Amniotic epithelial cell (primary cell): ENCODE measurements at places on chromosomes 6 and 20.

- DNase-seq: peak; percentile 4
These were observed 107.3 kb downstream of the IRF4 start for GRCh38 chr6:498795-499231.

GRCh38 chr6:5191722-5192121, 69.0 kb downstream of the LYRM4 start:
- DNase-seq: peak; percentile 22

DNA sequence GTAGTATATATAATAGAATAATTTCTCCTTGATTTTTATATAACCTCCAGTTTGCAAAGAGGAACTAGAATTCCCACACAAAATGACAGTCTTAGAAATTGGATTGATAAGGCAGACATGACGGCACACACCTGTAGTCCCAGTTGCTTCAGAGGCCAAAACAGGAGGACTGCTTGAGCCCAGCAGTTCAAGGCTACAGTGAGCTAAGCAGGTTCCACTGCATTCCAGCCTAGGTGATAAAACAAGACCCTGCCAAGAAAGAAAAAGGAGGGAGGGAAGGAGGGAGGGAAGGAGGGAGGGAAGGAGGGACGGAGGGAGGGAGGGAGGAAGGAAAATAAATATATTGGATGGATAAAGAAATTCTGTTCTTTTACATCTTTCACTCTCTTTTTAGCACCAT, 77.6 kb upstream of the SASH1 start:
- no peak for DNase-seq

GRCh38 chr20:52129611-52130010, 62.0 kb downstream of the ZFP64 start:
- DNase-seq: no peak

DNA sequence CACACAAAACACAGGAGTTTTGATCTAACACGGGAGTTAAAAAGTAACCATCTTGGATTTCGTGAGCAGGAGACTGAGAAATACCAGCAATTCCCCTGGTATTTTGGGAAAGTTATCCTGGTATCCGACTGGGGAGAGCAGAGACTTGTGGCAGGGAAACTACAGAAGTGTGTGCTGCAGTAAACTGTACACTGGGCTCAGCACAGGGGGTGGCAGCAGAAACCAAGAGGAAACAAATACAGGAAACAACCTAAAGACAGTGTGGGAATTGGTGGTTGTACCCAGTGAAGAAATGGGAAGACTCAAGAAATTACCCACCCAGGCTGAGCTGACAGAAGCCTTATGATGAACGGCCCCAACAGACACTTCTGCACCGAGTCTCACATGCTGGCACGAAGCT, 109.8 kb downstream of the CHD6 start:
- DNase-seq: no peak

DNA sequence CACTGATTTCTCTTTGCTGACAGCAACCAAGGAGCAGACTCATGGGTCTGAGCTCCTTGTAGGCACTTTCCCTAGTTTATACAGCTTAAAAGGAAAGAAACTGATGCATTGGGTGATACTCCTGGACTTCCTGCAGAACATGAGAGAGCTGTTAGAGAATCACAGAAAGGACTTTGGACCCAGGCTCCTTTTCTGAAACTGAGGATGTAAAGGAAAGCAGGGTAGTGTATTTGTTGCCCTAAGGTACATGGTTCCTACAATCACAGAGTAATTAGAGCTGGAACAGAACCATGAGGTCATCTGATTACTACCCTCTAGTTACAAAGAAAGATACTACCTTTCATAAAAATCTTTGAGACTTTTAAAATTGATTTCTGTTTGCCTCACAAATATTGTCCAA, 477.1 kb upstream of the SPTLC3 start:
- no peak for DNase-seq

- DNase-seq: peak; percentile 29
These were observed 16.9 kb downstream of the KIF16B start for GRCh38 chr20:16556301-16556700.

GRCh38 chr6:136334853-136335252, 45.2 kb upstream of the BCLAF1 start:
- DNase-seq: no peak

DNA sequence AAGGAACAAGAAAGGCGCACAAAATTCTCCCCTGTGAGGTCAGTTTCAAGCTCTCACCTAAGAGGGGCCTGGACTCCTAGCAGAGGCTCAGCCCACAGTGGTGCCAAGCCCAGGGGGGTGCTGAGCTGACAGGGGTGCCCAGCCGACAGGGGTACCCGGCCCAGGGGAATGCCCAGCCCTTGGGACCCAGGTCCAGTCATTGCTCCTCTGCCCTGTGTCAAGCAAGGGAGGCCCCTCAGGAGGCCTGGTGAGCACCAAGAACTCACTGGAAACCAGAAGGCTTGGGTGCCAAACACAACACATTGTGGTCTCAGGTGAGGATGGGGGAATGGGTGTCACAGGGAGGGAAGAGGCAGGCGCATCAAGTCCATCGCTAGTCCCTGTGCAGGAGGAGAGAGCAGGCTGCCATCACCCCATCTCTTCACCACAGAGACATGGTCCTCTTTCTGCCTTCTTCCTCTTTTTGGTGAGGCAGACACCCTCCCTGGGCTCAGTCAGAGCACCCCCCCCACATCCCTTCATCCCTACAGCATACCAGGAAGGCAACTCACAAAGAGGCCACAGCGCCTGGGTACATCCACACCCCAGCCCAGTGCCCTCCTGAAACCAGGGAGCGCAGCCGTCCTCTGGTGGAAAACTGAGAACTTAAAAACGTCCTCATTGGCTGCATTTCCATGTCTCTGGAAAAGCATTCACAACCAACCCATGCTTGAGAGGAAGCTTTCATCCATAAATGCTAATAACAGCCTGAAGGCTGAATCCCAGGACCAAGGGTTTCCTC, 111.3 kb downstream of the BANF2 start:
- no peak for DNase-seq

- no peak for DNase-seq
These were observed 962 bp downstream of the DDX27 start for GRCh38 chr20:49219924-49220831.

DNA sequence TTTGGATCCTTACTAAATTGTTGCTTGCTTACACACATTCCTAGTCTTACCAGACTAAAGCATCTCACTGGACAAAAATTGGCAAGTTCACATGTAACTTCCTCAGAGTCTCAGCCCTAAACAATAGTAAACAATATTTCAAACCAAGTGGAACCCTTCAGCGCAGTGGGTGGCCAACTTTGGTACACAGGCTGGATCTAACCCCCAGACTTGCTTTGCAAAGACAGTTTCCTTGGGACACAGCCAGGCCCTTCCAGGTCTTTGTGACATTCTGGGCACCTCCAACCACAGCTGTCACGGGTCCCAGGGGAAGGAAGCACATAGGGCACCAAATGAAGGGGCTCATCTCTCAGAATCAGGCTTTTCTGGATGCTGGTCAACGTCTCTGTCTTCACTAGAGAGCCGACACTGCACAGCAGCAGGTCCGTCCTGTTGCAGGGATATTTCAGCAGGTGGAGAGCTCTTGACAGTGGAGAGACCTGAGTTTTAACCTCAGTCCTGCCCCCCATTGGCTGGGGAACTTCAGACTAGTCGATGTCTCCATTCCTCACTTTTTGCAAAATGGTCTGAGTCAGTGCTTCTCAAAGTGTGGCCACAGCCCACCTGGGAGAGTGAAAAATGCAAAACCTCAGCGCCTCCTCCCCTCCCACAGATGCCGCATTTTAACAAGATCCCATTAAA, 91.4 kb downstream of the BFSP1 start:
- DNase-seq: no peak

DNA sequence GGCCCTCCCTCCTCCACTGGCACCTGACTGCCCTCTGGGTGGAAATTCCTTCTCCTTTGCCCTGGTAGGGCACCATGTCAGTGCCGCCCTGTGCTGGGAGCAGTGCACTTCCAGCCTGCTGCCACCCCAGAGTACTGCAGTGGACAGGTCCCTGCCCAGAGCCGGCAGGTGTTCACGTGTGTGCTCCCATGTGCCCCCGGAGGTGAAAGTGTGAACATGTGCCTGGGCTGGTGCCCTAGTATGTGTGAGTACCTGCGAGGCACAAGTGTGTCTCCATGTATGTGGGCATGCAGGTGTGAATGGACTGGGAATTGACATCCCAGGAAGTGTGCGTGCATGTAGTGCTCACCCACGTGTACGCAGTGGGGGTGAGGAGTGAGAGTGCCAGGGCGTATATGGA, 29.4 kb downstream of the SDCBP2 start:
- no peak for DNase-seq

GRCh38 chr6:89281779-89282246, 33.3 kb downstream of the GABRR2 start:
- DNase-seq: peak; percentile 68

GRCh38 chr20:24651171-24651975, 181.9 kb downstream of the SYNDIG1 start:
- DNase-seq: peak; percentile 74

GRCh38 chr6:122751326-122751725, 28.2 kb upstream of the FABP7 start:
- no peak for DNase-seq

DNA sequence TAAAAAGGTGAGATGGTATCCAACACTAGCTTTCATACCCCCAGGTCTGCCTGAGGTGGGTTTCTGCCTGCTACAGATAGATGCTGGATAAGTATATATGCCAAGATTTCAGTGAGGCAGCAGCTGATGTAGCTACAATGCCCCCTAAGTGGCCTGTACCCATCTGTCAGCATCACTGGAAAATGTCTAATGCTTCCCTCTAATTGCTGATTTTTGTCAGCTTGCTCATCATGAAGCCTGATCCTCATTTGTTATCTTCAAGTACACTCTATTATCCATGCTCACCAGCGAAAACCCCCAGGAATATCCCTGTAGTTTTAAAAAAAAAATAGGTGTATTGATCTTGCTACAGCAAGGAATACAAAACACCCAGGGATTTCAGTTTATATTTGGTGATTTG, 32.2 kb downstream of the OPRM1 start:
- DNase-seq: no peak

DNA sequence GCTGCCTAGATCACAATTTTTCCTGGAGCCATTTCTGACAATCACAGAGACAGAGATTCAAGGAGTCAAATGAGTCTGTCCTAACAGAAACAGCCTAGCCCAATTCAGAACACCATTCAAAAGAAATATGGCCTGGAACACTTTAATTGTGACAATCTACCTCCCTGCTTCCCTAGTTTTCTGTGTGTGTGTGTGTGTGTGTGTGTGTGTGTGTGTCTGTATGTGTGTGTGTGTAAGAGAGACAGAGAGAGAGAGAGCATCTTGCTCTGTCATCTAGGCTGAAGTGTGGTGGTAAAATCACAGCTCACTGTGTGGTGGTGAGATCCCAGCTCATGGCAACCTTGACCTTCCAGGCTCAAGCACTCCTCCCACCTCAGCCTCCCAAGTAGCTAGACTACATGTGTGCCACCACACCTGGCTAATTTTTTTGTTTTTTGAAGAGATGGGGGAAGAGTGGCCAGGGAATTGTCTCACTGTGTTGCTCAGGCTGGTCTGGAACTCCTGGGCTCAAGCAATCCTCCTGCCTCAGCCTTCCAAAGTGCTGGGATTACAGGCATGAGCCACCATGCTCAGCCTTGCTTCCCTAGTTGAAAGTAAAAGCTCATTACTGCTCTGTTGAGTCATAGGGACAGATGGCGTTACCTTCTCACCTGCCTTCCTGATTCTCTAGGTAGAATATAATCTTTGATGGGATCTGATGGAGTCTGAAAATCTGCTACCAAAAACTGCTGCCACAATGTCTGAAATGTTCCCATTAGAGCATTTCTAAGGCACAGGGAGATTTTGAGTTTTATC, 89.6 kb upstream of the BEND6 start:
- no peak for DNase-seq

DNA sequence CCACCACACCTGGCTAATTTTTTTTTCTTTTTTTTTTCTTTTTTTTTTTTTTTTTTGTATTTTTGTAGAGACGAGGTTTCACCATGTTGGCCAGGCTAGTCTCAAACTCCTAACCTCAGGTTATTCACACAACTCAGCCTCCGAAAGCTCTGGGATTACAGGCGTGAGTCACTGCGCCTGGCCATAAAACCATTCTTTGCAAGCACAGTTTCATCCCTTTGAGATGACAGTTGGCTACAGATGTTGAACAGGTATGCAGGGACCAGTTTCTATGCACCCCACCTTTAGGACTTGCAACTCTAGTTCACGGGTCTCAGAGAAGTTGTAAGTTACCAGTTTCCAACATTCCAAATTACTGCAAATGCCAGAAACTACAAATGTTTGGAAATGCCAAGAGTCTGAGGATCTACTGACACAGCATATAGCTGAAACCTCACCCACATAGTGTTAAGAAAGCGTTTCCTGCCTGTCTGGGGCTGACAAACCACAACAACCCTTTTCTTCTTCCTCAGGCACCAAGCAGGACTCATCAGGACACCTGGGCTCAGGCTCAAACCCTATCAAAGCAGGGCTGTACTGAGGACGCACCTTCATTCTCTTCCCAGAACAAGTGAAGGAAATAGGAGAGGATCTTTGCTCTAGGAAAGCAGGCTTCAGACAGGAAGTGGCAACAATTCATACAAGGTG, 22.9 kb downstream of the ARHGAP18 start:
- peak; percentile 50 for DNase-seq

DNA sequence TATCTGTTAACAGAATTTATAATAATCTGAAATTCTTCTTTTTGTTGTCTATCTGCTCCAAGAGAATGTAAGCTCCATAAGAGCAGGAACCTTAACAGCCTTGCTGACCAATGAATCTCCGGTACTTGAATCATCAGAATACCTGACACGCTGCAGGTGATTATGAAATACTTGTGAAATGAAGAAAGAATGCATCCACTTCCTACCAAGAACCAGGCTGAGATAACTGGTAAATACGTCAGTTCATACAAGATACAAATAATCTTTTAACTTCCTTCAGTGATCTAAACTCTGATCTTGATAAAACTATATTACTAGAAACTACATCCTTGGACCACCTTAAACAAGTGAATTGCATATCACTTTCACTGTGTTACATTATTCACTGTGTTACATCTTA, 116.2 kb downstream of the MAP3K5 start:
- DNase-seq: peak; percentile 93

DNA sequence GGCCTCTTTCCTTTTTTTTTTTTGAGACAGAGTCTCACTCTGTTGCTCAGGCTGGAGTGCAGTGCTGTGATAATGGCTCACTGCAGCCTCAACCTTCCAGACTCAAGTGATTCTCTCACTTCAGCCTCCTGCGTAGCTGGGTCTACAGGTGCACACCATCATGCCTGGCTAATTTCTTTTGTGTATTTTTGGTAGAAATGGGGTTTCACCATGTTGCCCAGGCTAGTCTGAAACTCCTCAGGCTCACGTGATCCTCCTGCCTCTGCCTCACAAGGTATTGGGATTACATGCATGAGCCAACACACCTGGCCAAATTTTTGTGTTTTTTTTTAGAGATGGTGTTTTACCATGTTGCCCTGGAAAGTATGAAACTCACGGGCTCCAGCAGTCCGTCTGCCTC, 29.3 kb downstream of the SRC start:
- no peak for DNase-seq

- peak; percentile 46 for DNase-seq
These were observed 42.8 kb upstream of the UBR2 start for GRCh38 chr6:42520786-42521607.

DNA sequence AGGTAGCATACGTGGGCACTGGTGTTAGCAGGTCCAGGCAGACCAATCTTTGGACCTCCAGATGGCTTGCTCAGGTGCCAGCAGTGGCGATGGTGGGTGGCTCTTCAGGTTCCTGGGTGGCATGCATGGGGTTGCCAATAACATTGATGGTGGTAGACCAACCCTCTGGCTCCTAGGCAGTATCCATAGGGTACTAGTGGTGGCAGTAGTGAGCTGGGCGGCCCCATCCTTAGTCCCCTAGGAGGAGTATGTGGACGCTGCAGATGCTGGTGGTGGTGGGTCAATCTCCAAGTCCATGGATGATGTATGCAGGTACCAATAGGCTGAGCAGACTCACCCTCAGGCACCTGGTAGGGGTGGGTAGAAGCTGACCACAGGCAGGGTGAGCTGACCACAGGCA, 70.6 kb downstream of the ZC2HC1B start:
- no peak for DNase-seq
